Stimulated activated CD8-positive, alpha-beta memory T cell treated with anti-CD3 and anti-CD28 coated beads, Interleukin-2, amount 100 ng/mL, for 1 hour (primary cell): ENCODE measurements at places on chromosomes 16 and 17.

DNA sequence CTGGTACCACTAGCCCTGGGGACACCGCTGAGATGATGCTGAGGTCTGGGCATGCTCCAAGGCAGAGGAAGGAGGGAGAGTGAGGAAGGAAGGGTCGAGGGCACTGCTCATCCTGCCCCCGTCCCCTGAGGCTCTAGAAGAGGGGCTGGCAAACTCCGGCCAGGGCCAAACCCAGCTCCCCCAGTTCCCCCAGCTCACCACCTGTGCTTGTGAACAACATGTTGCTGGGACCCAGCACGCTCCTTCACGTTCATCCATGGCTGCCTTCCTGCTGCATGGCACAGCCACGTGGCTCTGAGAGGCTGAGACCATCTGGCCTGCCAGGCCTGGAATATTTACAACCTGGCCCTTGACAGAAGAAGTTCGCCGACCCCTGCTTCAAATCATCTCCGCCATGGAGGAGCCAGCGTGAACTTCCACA is 81.2 kb downstream of the RBFOX3 start:
- DNase-seq, result no peak

DNA sequence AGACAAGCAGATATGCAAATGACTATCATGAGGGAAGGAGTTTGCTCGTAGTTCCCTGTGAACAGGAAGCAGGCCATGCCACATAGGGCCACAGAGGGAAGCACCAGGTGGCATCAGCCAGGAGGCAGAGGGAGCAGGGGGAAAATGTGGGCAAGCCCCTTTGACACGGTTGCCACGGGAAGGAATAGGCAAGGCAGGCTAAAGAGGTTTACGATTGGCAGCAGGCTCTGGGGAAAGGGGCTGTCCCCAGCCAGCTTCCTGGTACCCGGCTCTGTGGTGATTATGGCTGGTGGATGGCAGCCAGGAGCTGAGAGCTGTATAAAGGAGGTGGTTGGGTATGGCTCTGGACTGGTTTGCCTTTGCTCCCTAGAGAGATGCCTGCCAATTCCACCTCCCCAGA is 848 bp downstream of the CES3 start:
- DNase-seq, result no peak

DNA sequence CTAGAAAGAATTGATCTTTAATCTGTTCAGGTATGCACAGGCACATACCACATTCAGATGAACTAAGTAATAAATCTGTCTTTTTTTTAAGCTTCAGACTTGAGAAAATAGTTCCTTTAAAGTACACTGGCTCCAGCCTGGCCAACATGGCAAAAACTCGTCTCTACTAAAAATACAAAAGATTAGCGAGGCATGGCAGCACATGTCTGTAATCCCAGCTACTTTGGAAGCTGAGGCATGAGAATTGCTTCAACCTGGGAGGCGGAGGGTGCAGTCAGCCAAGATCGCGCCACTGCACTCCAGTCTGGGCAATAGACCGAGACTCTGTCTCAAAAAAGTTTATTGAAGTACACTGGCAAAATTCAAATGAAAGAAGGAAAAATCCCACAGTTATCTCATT is 111.0 kb upstream of the NETO2 start:
- DNase-seq, result no peak

DNA sequence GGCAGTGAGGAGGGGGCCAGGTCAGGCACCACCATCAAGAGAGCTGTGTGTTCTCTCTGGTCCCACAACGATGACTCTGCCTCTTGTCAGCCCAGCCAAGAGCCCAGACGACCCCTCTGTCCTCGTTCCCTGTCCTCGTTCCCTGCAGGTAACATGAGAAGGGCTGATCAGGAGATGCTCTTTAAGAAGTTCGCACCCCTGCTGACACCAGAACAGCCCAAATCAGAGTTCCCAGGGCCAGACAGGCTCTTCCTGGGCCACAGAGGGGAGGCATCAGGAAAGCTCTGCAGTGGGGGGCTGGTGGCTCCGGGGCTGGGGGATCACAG is 13.5 kb upstream of the DNAI2 start:
- no peak for DNase-seq

DNA sequence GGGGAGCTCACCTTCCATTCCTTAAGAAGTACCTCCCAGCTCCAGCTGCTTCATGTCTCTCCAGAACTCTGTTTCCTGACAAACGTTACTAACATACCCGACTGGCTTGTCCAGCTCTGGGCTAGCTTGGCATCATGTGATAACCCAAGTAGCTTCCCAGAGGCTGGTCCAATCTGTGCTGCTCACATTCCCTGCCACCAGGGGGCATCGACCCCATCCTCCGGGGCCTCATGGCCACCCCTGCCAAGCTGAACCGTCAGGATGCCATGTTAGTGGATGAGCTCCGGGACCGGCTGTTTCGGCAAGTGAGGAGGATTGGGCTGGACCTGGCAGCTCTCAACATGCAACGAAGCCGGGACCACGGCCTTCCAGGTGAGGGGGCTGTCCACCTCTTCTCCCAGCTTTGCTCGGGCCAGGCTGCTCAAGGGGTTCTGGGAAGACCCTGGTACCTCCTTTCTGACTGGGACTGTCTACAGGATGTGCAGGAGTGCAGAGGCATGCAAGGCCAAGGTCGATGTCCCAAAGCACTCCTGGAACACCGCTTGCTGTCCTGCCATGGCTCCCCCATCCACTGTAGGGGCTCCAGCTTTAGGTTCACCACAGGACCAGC is 7.6 kb downstream of the EPX start:
- DNase-seq, result peak; percentile 22

DNA sequence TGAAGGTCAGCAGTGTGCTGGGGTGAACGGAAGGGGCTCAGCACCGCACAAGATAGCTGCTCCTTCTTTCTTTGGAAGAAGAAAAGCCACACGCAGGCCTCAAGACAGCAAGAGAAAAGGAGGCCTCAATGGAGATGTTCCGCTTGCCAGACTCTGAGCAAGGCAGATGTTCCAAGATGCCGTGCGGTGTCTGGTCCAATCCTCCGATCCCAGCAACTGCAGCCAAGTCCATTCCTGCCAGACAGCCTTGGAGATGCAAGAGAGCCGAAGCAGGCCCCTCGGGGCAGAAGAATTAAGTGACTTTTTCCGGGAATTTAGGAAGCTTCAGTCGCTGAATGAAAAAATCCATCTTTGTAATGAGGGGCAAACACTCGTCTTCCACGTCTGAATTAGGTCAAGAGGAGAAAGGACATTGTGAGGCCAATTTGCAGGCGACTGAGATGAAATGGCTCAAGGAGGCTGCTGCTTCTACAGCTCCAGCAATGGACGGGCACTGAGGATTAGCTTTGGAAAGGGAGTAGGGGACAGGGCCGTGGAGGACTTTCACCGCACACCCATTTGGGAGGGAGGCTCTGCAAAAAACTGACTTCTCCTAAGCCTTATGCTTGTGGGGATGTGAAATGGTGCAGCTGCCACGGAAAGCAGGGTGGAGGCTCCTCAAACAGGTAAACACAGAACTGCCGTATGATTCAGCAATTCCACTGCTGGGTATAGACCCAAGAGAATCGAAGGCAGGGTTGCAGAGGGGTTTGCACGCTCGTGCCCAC is 44.7 kb downstream of the RPH3AL start:
- no peak for DNase-seq

DNA sequence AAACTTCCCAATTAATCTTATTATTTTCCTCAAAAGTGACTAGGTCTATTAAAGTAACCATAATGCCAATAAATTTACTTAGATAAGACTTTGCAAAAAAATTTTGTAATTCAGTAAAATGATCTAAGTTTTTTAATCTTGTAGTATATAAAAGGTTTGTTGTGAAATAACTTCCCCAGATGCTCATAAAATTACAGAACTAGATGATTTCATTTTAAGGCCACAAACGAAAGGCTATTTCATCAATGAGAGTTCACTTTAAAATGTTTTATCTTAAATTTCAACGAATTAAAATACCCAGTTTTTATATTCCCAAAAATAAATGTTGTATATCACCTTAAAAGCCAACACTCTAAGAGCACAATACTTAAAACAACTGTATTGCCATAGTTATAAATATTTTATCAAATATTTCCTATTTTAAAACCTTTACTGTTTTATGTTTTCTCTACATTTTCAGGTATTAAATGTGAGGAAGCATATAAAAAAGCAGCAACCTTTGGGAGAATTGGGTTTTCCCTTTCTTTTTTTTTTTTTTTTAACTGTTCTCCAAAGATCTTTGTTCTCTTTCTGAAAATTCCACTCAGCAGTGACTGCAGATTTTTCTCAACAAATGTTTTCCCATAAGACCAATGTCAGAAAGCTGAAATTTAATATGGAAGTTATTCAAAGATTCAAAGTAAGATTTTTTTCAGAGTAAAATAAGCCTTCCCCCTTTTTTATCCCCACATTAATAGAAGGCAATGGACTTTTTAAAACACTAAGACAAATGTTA is 169.9 kb downstream of the CYB561 start:
- DNase-seq, result no peak

DNA sequence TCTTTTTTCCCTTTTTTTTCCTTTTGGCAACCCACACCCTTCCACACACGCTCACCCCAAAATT is at the start of gene NLK:
Gene NLK, plus strand, starts transcription at position 21 of the 64 bp plus-strand sequence. CDS start 197 bp downstream, outside the sequence.
- no peak for DNase-seq

DNA sequence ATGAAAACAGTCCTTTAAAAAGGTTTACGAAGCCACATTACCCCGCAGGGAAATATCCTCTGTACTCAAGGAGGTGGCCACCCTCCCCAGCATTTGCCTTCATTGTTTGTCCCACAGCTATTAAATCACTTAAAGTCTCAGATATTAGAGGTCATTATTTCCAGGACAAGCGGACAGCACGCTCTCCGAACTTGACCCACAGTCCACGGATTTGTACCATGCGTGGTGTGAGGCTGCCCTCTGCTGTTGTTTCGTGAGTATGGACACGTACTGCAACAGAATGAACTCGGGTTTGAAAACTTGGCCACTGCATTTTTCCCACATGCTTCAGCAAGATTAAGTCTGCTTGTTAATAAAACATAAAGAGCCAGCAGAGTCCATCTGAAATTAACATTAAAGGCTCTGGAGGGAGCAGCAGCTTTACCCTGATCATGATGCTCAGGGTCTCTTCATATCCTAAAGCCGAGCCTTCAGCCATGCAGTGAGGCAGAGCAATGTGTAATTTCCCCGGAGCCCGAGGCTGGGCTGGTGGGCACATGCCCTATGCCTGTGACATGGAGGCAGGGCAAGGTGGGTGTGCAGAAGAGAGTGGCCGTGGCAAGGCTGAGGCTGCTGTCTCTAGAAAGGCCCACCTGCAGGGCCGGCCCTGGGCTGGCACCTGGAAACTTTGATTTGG is 19.7 kb downstream of the MEAK7 start:
- no peak for DNase-seq

GRCh38 chr16:54694651-54695050 is 236.0 kb upstream of the IRX5 start:
- DNase-seq, result no peak

- no peak for DNase-seq
Measured at GRCh38 chr17:75024686-75025397, 12.4 kb downstream of the MRPL58 start.

GRCh38 chr17:80212109-80212508 is 8.0 kb downstream of the SGSH start:
- DNase-seq, result no peak

DNA sequence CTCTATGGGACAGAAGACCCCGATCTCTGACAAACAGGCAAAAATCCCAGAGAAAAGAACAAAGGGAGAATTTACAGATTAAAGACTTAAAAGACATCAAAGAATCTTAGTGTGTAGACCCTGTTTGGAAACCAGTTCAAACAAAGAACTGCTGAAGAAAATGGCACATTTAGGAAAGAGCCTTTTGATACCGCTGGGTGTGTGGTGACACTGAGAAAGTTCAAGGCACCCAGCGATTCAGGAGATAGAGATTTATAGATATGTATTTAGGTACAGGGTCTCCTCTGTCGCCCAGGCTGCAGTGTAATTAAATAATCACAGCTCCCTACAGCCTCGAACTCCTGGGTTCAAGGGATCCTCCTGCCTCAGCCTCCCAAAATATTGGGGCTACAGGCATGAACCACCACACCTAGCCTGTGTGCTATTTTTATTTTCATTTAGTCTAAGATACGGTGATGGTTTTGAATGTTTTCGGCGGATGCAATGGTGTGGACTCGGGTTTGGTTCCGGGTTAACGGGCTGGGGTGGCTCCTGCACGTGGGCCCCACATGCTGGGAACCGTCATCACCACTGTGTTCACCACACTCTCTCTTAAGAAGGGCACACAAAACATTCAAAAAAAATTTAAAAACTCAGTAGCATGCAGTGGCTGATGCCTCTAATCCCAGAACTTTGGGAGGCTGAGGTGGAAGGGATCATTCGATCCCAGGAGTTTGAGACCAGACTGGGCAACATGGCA is 114.0 kb downstream of the ZNF778 start:
- no peak for DNase-seq

- DNase-seq, result no peak
Measured at GRCh38 chr16:81237282-81237681, 1.2 kb upstream of the BCO1 start.

GRCh38 chr16:86812363-86812970 is 234.1 kb downstream of the FOXL1 start:
- DNase-seq, result no peak

DNA sequence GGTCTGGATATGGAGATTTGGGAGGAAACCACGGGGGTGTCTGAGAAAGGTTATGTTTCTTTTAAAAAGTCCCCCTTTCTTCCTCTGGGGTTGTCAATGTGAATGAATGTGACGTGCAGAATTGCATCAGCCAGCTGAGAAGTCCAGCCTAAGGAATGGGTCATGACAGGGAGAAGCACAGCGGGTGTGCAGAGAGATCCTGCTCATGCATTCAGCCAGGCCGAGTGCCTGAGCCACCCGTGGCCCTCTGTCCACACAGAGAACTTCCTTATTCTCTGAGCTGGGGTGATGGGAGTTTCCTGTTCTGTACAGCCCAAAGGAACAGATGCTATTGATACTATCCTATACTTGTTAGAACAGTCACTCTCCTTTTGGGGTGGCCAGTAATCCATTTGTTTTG is 117.9 kb downstream of the CPPED1 start:
- DNase-seq, result no peak

GRCh38 chr17:31015639-31016038 is 44.8 kb downstream of the RNF135 start:
- DNase-seq, result no peak

DNA sequence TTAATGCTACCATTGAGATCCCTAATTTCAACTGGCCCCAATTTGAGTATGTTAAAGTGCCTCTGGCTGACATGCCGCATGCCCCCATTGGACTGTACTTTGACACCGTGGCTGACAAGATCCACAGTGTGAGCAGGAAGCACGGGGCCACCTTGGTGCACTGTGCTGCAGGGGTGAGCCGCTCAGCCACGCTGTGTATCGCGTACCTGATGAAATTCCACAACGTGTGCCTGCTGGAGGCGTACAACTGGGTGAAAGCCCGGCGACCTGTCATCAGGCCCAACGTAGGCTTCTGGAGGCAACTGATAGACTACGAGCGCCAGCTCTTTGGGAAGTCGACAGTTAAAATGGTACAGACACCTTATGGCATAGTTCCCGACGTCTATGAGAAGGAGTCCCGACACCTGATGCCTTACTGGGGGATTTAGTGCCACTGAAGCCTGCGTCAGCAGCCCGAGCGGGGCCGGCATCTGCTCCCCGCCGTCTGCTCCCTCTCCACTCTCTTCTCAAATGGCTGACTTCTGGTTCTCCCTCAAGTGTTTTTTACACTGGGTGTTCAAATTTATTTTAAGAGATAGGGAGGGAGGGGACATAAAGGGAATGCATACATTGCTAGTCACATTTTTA is 22.9 kb downstream of the DUSP14 start:
- DNase-seq, result no peak
